Activated CD4-positive, alpha-beta T cell treated with anti-CD3 and anti-CD28 coated beads, Interleukin-2, amount 10 ng/mL, durations not matched to agents 7 days and 5 days (primary cell): ENCODE measurements at places on chromosomes 5 and 9. TPM values are rescaled to one million over a fixed set of nuclear protein-coding genes. Genes with fewer than 3 reads are reported as not detected.
A peak's percentile ranks its signal among the peaks of the same experiment; 100 is the strongest.

The NTRK2 gene
- 2.3 TPM for total RNA-seq

The GCNT4 gene
- 1.7 TPM for total RNA-seq

The GLIPR2 gene
- 53.9 TPM for total RNA-seq

The TSSK1B gene
- not detected for total RNA-seq

The ENHO gene
- total RNA-seq: not detected

The CARTPT gene
- total RNA-seq: not detected

The NSA2 gene
- 160 TPM for total RNA-seq

The ZNF782 gene
- 4.1 TPM for total RNA-seq

- H3K4me3 ChIP-seq: no peak overlapping the region
- H3K36me3 ChIP-seq: no peaks in the 10 kb centered on the region
- H3K27me3 ChIP-seq: peaks cover 4% of the 10 kb centered on the region
- no peak for DNase-seq
- H3K4me1 ChIP-seq: no peaks in the 10 kb centered on the region
Observed at GRCh38 chr5:112641515-112642110, 96.1 kb upstream of the APC start.

DNA sequence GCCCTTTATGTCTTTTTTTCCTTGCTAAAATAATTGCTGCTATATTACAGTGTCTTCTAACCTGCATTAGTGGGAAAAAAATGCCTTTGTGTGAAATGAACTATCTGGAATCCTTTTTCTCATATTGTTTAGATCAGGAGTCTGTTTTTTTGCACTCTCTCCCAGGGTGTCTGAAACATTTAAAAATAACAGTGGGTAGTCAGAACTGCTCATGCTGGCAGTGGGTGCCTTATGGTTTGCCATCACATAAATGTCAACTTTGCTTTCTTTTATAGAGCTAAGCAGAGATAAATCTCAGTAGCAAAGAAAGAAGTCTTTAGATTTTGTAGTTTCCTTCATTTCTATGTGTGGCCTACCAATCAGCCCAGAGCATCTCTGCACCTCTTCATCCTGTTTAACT is 347.8 kb upstream of the RGMB start:
- no peak for DNase-seq
- H3K4me1 ChIP-seq: peaks cover 12% of the 10 kb centered on the region
- peaks cover 2% of the 10 kb centered on the region for H3K27me3 ChIP-seq
- H3K27ac ChIP-seq: no peak overlapping the region
- H3K36me3 ChIP-seq: no peaks in the 10 kb centered on the region

GRCh38 chr5:99445805-99446204 is 517.0 kb upstream of the CHD1 start:
- no peak overlapping the region for H3K4me3 ChIP-seq
- H3K27ac ChIP-seq: no peak overlapping the region
- no peaks in the 10 kb centered on the region for H3K36me3 ChIP-seq

GRCh38 chr5:6749026-6749716 is 35.9 kb downstream of the TENT4A start:
- no peak overlapping the region for H3K27ac ChIP-seq
- peaks cover 69% of the 10 kb centered on the region for H3K36me3 ChIP-seq
- H3K4me3 ChIP-seq: no peak overlapping the region
- H3K4me1 ChIP-seq: peaks cover 3% of the 10 kb centered on the region
- no peaks in the 10 kb centered on the region for H3K27me3 ChIP-seq

GRCh38 chr5:72115296-72115695 is 8.0 kb downstream of the MAP1B start:
- no peak overlapping the region for H3K27ac ChIP-seq
- H3K4me1 ChIP-seq: no peaks in the 10 kb centered on the region
- H3K27me3 ChIP-seq: peaks cover 47% of the 10 kb centered on the region
- no peak overlapping the region for H3K4me3 ChIP-seq

GRCh38 chr9:123796618-123797484 is 133.1 kb downstream of the DENND1A start:
- H3K27me3 ChIP-seq: no peaks in the 10 kb centered on the region
- no peak overlapping the region for H3K27ac ChIP-seq
- peak overlapping the region; percentile 19 for H3K4me3 ChIP-seq

DNA sequence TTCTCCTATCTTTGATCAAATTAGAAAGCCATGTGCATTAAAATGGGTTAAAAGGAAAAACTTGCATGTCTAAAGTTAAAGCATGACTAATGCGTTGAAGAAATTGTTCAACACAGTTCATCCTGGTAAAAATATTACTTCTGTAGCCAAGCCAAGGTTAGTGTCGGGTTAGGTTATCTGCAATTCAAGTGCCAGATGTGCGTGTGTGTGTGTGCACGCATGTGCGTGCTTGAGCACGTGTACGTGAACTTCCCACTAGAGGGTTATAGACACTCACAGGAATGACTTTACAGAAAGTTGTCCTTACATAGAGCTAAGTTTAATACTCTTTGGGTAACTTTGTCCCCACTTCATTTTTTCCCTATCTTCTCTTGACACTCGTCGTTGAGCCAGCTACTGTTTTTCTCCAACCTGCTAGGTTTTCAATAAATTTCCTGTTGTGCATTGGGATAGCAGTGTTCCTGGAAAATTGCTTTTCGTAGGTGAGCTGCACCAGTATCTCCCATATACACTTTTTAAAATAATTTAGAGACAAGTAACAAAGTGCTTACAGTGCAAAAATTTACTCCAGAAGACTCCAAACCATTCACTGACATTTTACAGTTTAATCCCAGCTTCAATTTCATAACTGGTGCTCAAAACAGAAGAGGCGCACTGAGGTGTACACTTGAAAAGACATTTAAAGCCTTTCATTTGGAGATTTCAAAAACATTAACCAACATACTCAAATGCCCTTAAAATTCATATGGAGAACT is 353.8 kb downstream of the NFIB start:
- H3K27me3 ChIP-seq: no peaks in the 10 kb centered on the region
- no peaks in the 10 kb centered on the region for H3K4me1 ChIP-seq
- no peak overlapping the region for H3K4me3 ChIP-seq

DNA sequence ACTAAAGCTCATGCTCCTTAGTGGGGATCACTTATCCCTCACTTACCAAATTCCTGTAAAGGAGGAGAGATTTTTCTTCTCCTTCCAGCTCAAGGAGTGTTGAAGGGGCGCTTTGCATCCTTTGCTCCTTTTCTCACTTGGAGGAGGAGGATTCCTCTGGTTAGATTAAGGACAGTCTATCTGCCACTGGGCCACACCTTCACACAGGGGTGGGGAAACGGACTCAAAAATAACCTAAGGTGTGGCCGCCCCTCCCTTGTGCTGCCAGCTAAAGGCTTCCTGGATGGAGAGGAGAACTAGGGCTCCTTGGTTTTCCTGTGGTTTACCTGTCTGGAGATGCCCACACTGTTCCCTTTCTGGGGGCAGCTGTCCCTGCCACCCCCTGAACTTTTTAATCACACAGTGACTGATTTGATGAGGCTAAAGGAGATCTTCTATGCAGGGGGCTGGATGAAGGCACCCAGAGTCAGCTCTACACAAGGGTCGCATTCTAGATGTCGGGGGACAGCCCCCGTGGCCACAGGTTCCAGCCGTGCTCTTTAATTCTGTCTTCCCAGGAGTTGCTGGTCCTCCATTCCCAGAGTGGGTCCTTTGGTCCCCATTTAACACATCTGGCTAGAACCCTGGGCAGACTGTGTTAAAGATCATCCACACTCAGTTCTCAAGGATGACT is 14.4 kb downstream of the GLRX start:
- peaks cover 42% of the 10 kb centered on the region for H3K36me3 ChIP-seq
- DNase-seq: no peak
- H3K27ac ChIP-seq: peak overlapping the region; percentile 86
- peak overlapping the region; percentile 2 for H3K4me3 ChIP-seq
- H3K4me1 ChIP-seq: peaks cover 59% of the 10 kb centered on the region

DNA sequence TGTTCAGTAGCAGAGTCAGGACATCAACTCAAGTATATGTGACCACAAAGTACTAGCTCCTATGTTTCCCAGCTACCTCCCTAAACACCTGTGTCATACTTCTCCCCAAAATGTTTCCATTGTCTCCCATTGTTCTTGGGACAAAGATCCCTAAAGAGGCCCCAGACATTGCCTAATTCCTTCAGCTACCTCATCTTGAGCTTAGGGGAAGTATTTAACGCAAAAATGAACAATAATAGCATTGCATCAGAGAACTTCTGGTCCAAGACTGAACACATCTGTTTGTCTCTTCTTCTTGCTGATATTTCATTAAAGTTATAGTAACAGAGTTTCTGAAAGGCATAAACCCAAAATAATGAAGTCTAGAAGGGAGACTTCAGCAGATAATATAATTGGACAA is 430.8 kb downstream of the MTRR start:
- no peaks in the 10 kb centered on the region for H3K4me1 ChIP-seq
- H3K4me3 ChIP-seq: no peak overlapping the region
- DNase-seq: no peak
- no peak overlapping the region for H3K27ac ChIP-seq
- no peaks in the 10 kb centered on the region for H3K27me3 ChIP-seq
- no peaks in the 10 kb centered on the region for H3K36me3 ChIP-seq

- H3K4me1 ChIP-seq: no peaks in the 10 kb centered on the region
- no peak overlapping the region for H3K27ac ChIP-seq
- no peak for DNase-seq
- peaks cover 9% of the 10 kb centered on the region for H3K27me3 ChIP-seq
- H3K36me3 ChIP-seq: no peaks in the 10 kb centered on the region
Observed at GRCh38 chr5:134242146-134242545, 16.3 kb upstream of the PPP2CA start.

DNA sequence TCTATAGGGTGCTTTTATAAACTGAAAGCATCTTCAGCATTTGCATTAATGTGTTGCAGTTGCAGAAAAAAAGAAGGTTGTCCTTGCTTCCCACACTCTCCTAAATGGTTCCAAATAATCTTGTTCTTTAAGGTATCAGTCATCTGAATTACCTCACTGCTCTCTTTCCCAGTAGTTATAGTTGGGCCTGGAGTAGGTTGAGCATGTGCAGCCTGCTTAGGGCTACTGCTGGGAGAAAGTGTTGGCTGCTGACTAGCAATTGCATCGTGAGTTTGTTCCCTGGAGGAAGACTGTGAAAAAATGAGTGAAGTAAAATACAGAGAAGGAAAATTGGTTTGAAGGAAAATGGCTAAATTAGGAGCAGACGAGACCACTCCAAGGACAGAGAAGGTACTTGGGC is 74.5 kb downstream of the PRR16 start:
- no peaks in the 10 kb centered on the region for H3K27me3 ChIP-seq
- H3K36me3 ChIP-seq: no peaks in the 10 kb centered on the region
- H3K4me1 ChIP-seq: no peaks in the 10 kb centered on the region
- DNase-seq: no peak
- no peak overlapping the region for H3K4me3 ChIP-seq

- H3K36me3 ChIP-seq: no peaks in the 10 kb centered on the region
- no peaks in the 10 kb centered on the region for H3K4me1 ChIP-seq
- no peak overlapping the region for H3K4me3 ChIP-seq
Observed at GRCh38 chr5:160555971-160556631, 134.4 kb downstream of the PTTG1 start.

DNA sequence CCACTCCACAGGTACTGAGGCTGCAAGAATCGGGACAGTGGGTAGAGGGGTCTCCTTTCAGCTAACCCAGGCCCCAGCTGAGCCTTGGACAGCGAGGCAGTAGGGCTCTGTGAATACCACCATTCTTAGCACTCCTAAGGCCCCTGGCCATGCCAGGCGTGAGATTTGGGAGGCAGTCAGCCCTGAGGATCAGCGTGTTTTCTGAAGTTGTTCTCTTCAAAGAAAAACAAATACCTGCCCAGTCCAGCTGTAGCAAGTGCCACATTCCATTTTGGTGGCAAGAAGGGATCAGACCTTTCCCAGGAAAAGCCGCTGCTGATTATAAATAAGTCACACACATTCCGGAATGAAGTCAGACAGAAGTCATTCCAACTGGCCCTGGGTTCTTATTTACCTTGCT is 47.8 kb downstream of the RALGPS1 start:
- H3K36me3 ChIP-seq: no peaks in the 10 kb centered on the region
- peaks cover 26% of the 10 kb centered on the region for H3K27me3 ChIP-seq
- H3K4me3 ChIP-seq: no peak overlapping the region
- H3K27ac ChIP-seq: no peak overlapping the region

DNA sequence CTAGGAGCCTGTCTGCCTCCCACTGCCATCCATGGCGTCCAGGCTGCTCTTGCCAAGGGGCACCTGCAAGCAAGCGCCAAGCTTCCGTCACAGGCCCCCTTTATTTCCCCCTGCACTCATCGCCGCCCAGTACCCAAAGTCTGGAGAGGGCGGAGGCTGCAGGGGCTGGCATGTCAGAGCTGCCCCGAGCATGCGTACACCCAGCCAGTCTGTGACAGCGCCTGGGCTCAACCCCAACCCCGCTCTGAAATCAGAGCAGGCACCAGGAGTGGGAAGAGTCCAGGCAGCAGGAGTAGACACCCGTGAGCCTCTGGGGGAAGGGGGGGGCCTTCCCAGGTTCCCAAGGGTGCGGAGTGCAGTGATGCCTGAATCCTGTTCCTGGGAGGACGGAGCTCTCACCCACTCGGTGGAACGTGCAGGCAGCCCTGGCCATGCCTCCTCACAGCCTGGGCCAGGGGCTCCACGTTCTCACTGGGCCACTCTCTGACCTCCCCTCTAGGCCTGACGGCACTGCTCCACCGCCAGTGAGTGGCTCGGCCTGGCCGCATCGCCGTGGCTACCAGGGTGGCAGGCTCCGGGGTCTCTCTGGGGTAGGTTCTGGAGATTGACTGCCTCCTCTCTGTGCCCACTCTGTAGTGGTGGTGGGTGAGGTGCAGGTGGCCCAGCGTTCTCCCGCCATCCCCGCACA is 469.0 kb downstream of the CDH9 start:
- H3K27me3 ChIP-seq: no peaks in the 10 kb centered on the region
- no peak for DNase-seq
- no peaks in the 10 kb centered on the region for H3K36me3 ChIP-seq
- no peak overlapping the region for H3K4me3 ChIP-seq

- DNase-seq: no peak
- no peaks in the 10 kb centered on the region for H3K27me3 ChIP-seq
- H3K4me1 ChIP-seq: peaks cover 29% of the 10 kb centered on the region
- H3K4me3 ChIP-seq: no peak overlapping the region
Observed at GRCh38 chr9:121322037-121322736, 47.9 kb downstream of the STOM start.

DNA sequence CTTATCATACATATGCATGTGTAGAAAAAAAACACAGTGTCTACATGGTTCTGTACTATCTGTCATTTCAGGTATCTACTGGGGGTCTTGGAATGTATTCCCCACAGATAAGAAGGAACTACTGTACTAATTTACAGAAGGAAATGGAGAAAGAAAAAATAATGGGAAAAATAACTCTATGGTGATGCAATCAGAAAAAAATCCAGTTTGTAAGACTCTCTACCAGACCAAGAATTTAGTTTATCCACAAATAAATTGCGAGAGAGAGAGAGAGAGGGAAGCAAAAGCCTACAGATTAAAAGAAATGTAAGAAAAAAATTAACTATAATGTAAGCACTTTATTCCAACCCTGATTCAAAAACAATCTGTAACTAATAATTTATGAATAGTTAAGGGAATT is 708.6 kb upstream of the ZNF608 start:
- H3K4me3 ChIP-seq: no peak overlapping the region
- H3K36me3 ChIP-seq: no peaks in the 10 kb centered on the region
- no peaks in the 10 kb centered on the region for H3K27me3 ChIP-seq
- DNase-seq: no peak
- H3K4me1 ChIP-seq: no peaks in the 10 kb centered on the region
